ENCODE measurements at places on chromosomes 3 and 15. TPM values are rescaled to one million over a fixed set of nuclear protein-coding genes. Genes with fewer than 3 reads are reported as not detected.

The LTK gene
- total RNA-seq = not detected

The UPK1B gene
- not detected for total RNA-seq

- DNase-seq = no peak
Measured at GRCh38 chr3:45929042-45929679, 14.1 kb upstream of the CXCR6 start.

DNA sequence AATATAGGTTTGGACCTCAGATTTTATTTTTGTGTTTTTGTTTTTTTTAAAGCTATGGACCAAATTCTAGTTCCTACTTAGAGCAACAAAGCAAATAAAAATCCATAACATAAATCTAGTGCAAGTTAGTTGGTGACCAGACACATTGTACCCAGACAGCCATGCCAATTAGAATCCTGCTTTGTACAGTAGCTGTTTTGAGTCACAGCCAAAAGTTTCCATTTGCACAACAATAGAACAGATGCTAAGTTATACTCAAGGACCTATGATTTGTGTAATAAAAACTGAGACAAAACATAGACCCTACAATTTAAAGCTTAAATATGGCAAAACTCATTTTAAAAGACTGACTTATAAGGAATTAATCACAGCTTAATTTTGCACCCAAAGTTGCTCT is 513.1 kb upstream of the CBLB start:
- DNase-seq = no peak

The IGF1R gene
- 28.1 TPM for total RNA-seq

The RBM6 gene
- 79.5 TPM for total RNA-seq

- no peak for DNase-seq
Measured at GRCh38 chr15:64807051-64807749, 18.2 kb downstream of the PIF1 start.

The RNF7 gene
- total RNA-seq = 39.9 TPM

DNA sequence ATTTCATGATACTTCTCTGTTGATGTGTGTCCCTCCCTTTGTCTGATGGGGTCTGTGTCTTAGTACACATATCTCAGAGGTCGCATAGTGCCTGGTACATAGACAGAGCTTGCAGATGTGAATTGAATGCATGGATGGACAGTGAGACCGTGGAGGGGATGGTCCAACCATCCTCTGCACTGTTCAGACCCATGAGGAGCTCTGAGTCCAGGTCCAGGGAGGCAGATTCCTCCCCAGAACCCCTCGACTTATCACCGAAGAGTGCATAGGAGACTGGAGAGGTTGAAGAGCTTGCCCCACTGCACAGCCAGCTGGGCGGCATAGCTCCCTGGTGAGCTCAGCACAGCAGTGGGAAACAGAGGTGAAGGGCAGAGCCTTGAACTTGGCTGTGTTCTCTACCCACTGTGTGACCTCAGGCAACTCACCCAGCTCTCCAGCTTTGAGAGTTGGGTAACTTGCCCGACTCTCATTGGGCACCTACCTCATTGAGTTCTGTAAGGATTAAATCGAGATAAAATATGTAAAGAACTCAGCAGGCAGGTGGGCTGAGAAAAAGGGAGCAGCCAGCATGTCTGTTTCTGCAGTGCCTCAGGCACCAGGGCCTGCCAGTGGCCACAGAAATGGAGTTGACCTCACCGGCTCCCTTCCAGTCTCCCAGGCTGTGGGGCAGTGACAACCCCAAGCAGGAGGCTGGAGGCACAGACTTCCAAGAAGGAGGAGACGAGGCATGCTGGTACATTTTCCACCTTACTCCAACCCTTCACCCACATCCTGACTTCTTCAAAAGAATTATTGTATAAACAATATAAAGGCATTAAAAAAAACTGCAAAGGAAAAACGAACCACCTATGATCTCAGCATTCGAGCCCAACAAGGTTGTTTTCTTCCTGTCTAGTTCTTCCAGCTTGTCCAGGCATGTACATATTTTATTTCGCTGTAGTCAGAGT is 54.1 kb upstream of the TFRC start:
- no peak for DNase-seq

The PAQR5 gene
- total RNA-seq = 0.82 TPM

GRCh38 chr3:31709526-31709925 is 176.8 kb downstream of the STT3B start:
- no peak for DNase-seq

DNA sequence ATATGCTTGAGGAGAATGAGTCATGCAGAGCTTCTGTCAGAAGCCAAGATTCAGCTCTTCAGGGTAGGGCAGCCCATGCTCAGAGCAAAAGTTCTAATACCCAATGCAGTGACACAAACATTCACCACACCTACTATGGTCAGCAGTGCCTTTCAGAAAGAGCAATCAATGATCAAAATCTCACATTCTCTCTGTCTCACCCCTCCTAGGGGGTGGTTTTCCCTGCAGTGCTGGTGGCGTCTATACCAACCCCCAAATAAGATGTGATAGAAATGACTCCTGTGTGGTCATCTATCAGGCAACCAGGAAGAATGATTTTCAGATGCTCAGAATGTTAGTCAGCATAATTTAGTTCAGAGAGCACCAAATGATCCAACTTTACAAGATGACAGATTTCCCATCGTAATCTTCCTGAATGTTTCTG is 385.3 kb downstream of the NTRK3 start:
- no peak for DNase-seq

The RBMS3 gene
- 11.4 TPM for total RNA-seq

DNA sequence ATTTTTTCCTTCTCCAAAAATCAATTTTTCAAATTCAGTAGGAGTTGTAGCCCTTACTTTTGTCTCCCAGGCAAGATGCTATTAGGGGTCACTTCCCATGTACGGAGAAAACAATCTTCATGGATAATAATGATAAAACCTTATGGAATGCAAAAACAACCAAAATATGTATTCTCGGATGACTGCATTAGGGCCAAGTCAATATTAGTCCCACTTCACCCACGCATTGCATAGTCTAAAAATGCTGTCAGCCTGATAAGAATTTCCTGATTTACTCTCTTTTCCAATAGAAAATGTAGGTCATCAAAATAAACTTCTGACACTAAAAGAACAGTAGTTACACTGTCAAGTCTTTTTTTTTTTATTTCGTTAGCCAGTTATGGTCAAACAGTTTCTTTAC is 2.7 kb downstream of the VGLL3 start:
- DNase-seq = no peak

GRCh38 chr3:157856078-157856939 is 249.9 kb downstream of the SHOX2 start:
- DNase-seq = no peak

DNA sequence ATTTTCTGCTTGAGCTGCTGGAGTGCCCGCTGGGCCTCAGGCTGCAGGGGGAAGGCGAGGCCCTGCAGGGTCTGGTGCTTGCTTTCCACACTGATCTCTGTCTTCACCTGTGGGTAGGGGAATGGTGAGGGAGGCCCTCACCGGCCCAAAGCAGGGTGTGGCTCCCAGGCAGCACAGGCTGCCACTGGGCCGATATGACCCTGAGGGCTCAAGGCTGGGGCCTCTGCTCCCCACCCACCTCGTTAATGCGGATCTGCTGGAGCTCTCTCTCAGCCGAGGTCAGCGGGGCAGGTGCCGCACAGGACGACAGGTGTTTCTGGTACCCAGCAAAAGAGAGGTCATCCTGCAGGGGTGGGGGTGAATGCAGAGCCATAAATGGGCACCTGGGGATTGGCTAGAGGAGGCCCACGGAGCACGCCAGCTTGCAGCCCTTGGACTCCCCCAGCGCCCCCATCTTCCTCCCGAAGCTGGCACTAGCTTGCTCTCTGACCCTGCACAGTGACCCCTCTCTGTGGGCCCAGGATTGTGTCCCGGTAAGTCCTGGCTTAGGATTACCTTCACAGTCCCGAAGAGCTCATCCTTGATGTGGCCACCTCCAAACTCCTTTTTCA is 5.5 kb upstream of the TLR9 start:
- no peak for DNase-seq

- no peak for DNase-seq
Measured at GRCh38 chr3:184574515-184575417, 13.2 kb downstream of the EPHB3 start.

- no peak for DNase-seq
Measured at GRCh38 chr15:34900748-34901147, 68.8 kb downstream of the AQR start.

GRCh38 chr3:31377045-31377642 is 155.6 kb upstream of the STT3B start:
- no peak for DNase-seq

The EBLN2 gene
- total RNA-seq = 3.7 TPM

DNA sequence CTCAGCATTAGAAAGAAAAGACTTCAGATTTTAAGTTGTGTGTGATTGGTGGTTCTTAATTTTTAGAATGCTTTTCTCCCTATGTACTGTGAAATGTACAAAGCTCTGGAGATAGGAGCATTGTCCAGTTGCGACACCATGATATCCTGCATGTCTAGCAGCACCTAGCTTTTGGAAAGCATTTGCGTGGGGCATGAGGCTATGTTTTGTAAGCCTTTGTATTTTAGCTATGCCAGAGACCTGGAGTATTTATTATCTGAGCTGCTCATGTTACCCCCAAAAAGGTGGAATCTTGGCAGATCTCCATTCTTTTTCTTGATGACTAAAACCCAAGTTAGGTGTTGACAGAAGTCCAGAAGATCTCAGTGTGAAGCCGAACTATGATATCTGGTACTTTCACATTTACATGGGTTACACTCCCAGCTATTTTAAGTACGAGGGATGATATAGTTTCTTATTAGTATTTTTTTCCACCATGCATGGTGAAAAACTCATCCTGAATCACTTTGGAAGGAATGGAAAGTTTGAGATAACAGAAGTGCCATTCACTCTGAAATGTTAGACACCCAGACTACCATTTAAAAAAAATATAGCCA is 126.7 kb upstream of the SAMMSON start:
- DNase-seq = no peak

The HTR3E gene
- total RNA-seq = not detected

DNA sequence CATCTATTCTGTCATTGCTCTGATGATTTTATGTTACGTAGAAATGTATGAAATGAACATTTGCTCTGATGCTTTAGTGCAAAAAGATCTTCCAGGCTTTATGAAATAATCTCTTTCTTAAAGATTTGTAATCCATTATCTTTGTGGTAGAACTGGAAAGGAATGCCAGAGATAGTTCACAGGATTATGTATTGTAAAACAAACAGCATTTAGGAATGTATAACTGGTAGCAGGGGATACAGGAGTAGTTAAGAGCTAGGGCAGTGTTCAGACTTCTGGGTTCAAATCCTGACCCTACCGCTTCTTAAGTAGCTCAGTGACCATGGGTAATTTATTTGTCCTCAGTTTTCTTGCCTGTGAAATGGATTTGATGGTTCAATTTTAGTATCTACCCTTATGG is 429.8 kb upstream of the TPM1 start:
- no peak for DNase-seq

GRCh38 chr3:144235489-144235888 is 263.9 kb downstream of the DIPK2A start:
- no peak for DNase-seq

GRCh38 chr3:122023335-122023910 is 1.4 kb upstream of the ILDR1 start:
- DNase-seq = no peak

GRCh38 chr15:78626381-78626995 is 5.7 kb upstream of the CHRNA3 start:
- no peak for DNase-seq

- no peak for DNase-seq
Measured at GRCh38 chr3:47606165-47606564, 27.5 kb upstream of the CSPG5 start.

GRCh38 chr3:159763011-159763601 is 225.5 kb upstream of the IL12A start:
- DNase-seq = peak; percentile 63

DNA sequence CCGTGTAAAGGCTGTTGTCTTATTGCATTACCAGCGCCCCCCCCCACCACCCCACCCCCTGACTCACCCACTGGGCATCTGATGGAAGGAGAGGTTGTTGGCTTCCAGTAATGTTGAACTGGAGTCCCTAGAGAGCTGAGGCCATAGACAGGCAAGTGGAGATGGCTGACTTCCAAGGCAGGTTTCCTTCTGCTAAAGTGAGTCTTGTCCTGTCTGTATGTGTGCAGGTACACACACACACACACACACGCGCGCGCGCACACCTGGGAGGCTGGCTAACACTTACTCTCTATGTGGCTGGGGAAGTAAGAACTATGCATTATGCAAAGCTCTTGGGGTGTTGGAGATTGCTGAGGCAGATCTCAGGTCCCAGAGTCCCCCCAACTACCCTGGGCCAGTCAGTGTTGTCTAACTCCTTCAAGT is 1.6 kb upstream of the KY start:
- no peak for DNase-seq

The TMEM212 gene
- total RNA-seq = not detected

- DNase-seq = no peak
Measured at GRCh38 chr3:174413062-174413912, 445.8 kb upstream of the NAALADL2 start.

GRCh38 chr15:74642734-74643664 is 27.4 kb downstream of the CLK3 start:
- DNase-seq = no peak

GRCh38 chr15:41230650-41231421 is at the start of the genes CHP1 and EXD1:
TSS of gene CHP1 (plus strand) at chr15:41231268. CDS start at chr15:41231383, 115 bp downstream.
TSS of gene EXD1 (minus strand) at chr15:41230757. CDS start at chr15:41226575, 4,182 bp downstream.
- peak; percentile 95 for DNase-seq

- DNase-seq = no peak
Measured at GRCh38 chr3:152200476-152201420, 68.0 kb upstream of the MBNL1 start.

- no peak for DNase-seq
Measured at GRCh38 chr3:140603766-140604165, 74.1 kb upstream of the TRIM42 start.

The ACTL6A gene
- total RNA-seq = 22.4 TPM

The APBA2 gene
- total RNA-seq = 117 TPM

GRCh38 chr3:157832588-157832987 is 273.6 kb downstream of the SHOX2 start:
- DNase-seq = no peak

The P3H2 gene
- 2.4 TPM for total RNA-seq

DNA sequence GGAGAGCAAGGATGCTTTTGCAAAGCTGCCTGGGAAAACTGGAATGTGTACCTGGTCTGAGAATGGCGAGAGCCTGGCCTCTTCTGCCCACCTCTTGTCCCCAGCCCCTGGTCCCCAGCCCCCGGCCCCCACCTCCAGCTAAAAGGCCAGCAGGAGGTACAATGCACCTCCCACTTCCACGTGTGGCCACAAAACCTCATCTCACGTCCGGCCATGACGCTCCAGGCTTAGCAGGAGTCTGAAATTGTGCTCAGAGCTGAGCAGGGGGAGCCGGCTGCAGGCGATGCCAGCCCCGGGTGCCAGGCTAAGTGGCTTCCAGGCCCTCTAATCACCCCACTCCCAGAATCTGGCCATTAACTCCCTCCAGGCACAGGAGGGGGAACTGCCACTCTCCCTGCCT is 83.1 kb upstream of the PRR20G start:
- no peak for DNase-seq

DNA sequence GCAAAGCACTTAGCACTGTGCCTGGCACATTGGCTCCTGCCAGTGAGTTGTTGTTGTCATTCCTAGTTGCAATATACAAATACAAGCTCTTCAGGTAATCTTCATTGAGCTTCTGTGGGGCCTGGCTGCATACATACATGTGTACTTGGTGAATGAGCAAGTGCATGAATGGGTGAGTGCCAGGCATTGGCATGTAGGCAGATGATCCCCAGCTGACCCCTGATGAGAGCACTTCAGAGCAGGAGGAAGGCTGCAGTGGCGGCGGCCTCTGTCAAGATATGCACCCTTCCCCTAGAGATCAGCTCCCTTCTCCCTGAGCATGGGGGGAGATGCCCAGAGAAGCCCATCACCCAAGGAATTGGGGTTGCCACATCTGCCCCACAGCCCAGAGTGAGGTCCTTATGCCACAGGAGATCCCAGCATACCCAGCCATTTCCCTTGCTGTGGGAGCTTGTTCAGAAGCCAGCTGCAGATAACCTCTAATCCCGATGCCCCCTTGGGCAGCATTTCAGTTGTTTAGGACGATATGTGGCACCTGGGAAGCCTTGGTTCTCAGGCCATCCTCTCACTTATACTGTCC is 8.8 kb downstream of the CACNA2D3 start:
- DNase-seq = no peak

The GOLGA8H gene
- 0.41 TPM for total RNA-seq

All from frontal cortex (tissue), 4 donors.